ENCODE measurements at places on chromosomes 7 and 10. TPM values are rescaled to one million over a fixed set of nuclear protein-coding genes. Genes with fewer than 3 reads are reported as not detected.

DNA sequence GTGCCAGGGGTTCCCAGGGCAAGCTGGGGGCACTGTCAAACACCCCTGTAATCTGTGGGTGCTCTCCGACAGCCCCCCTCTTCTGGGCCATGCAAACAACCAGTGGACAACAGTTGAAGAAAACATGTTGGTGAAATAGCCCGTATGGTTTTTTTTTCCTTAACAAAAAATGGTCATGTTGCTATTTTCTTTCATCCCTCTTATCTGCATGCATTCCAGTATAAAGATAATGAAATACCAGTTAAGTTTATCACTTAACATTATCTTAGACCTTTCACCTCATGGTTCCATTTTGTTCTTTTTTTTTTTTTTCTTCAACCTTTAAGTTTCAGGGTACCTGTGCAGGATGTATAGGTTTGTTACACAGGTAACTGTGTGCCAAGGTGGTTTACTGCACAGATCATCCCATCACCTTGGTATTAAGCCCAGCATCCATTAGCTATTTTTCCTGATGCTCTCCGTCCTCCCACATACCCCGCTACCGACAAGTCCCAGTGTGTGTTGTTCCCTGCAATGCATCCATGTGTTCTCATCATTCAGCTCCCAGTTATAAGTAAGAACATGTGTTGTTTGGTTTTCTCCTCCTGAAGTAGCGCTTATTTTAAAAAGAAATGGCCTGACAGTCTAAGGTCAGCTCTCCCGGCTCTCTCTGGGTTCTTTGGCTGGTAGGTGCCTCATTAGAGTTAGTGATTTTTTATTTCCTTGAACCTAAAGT is 110.1 kb downstream of the NRP1 start:
- DNase-seq: no peak
- H3K4me1 ChIP-seq: no peaks in the 10 kb centered on the region
- H3K27ac ChIP-seq: peak overlapping the region; percentile 6
- H3K27me3 ChIP-seq: no peaks in the 10 kb centered on the region
- no peak overlapping the region for H3K4me3 ChIP-seq

GRCh38 chr10:121928528-121928884 is 675 bp upstream of the ATE1 start:
- H3K4me3 ChIP-seq: peak overlapping the region; percentile 84
- peak overlapping the region; percentile 94 for H3K27ac ChIP-seq
- DNase-seq: no peak
- H3K27me3 ChIP-seq: no peaks in the 10 kb centered on the region
- H3K36me3 ChIP-seq: no peaks in the 10 kb centered on the region

DNA sequence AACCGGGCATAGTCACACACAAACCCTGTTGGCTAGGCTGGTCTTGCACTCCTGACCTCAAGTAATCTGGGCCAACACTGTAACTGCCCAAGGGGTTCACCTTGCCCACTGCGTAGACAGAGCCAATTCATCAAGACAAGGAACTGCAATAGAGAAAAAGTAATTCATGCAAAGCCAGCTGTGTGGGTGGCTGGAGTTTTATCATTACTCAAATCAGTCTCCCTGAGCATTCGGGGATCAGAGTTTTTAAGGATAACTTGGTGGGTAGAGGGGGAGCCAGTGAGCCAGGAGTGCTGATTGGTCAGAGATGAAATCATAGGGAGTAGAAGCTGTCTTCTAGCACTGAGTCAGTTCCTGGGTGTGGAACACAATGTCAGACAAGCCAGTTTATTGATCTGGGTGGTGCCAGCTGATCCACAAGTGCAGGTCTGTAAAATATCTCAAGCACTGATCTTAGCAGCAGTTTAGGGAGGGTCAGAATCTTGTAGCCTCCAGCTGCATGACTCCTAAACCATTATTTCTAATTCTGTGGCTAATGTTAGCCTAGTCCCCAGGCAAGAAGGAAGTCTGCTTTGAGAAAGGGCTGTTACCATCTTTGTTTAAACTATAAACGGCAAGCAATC is 15.6 kb upstream of the FXYD4 start:
- DNase-seq: no peak
- no peak overlapping the region for H3K27ac ChIP-seq
- no peaks in the 10 kb centered on the region for H3K27me3 ChIP-seq
- H3K4me1 ChIP-seq: no peaks in the 10 kb centered on the region

Gene TPK1
- 15.3 TPM for total RNA-seq

Gene PILRA
- 26.4 TPM for total RNA-seq

Measured in spleen (tissue), 13 donors.